ENCODE measurements at places on chromosomes 12 and 14.

DNA sequence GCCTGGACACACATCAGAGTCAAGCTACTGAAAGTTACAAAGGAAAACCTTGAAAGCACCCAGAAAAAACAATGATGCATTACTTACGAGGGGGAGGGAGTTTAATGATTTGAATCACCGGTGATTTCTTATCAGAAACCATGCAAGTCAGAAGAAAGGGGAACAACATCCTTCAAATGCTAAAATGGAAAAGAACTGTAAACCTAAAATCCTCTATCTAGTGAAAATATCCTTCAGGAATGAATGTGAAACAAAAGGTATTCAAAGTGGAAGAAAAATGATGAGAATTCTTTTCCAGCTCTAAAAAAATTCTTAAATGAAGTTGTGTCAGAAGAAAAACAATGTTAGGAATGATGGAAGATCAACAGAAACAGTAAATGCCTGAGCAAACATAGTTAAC is 16.8 kb downstream of the SCAF11 start:
- DNase-seq = no peak

DNA sequence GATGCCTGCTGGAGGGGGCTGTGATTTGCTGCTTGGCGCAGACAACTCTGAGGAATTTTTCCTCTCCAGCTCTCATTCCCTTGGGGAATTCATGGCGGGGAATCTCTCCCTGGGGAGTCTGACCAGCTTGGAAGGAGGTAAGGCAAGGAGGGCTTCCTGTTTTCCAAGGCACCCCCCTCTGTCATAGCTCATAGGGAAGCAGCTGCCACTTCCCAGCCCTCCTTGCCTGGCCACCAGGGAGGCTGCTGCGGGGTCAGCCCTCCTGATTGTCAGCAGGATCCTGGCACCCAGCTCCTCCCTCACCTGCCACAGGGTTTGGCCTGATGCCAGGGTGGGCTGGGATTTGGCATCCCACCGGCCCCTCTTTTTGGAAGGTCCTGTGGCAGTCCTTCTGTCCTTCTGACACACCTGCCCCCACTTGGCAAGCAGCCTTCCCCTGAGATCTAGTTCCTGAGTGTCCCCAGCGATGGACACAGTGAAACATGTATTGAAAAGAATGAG is 74.9 kb downstream of the TSPAN9 start:
- no peak for DNase-seq

- DNase-seq = no peak
Measured at GRCh38 chr12:28938056-28938455, 211.0 kb upstream of the FAR2 start.

- no peak for DNase-seq
Measured at GRCh38 chr14:40221428-40221827, 789.2 kb upstream of the FBXO33 start.

- no peak for DNase-seq
Measured at GRCh38 chr12:112946236-112947000, 8.1 kb downstream of the OAS3 start.

- DNase-seq = no peak
Measured at GRCh38 chr14:74391479-74391878, 34.5 kb downstream of the SYNDIG1L start.

DNA sequence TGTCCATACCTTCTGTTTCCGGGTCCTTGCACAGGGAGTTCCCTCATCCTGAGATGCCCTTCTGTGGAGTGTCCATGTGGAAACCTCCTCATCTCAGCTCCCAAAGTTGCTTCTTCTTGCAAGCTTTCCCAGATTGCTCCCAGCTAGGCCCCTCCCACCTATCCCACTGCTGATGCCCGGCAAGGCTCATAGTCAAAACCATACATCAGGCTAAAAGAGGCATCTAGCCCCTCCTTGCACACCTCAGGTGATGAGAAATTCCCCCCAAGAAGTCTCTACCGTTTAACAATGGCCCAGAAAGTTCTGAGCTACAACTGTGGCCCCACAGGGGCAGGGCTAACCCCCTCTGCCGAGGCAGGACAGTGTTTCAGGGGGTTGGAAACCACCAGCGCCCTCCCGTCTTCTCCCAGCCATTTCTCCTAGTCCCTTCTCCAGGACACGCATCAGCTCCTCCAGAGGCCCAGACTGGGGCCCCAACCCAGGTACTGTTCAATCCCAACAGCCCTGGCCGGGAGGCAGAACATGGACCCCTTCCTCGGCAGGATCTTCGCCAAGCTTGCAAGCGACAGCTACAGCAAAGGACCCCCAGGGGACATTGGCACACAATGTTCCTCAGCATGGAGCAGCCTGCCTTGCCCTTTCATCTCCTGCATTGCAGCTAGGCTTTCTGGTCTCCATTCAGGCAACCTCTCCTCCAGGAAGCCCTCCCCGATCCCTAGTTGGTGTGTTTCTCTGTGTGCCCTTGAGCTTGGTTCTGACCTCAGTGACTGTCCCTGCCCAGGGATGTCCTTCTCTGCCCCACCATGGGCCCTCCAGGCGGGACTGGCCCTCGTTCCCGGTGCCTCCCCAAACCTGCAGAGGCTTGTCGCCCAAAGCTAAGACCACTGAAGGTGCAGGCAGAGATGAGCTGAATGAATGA is 4.5 kb upstream of the BEGAIN start:
- DNase-seq = no peak

DNA sequence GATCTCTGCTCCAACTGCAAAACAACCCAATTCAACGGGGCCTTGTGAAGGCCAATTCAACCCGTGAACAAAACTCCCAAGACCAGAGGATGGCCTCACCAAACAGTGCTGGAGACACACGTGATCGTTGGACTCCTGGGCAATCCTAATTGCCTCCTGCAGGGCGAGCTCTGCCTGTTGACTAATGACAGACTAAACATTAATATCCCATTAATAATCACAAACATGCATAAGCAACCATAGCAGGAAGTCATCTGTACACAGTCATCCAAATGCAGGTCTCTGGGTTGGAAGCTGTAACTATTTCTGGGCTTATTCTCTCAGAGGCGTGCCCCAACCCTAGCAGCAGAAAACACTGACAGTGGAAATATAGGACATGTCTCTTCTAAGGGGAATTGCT is 21.0 kb downstream of the ANAPC5 start:
- DNase-seq = no peak

DNA sequence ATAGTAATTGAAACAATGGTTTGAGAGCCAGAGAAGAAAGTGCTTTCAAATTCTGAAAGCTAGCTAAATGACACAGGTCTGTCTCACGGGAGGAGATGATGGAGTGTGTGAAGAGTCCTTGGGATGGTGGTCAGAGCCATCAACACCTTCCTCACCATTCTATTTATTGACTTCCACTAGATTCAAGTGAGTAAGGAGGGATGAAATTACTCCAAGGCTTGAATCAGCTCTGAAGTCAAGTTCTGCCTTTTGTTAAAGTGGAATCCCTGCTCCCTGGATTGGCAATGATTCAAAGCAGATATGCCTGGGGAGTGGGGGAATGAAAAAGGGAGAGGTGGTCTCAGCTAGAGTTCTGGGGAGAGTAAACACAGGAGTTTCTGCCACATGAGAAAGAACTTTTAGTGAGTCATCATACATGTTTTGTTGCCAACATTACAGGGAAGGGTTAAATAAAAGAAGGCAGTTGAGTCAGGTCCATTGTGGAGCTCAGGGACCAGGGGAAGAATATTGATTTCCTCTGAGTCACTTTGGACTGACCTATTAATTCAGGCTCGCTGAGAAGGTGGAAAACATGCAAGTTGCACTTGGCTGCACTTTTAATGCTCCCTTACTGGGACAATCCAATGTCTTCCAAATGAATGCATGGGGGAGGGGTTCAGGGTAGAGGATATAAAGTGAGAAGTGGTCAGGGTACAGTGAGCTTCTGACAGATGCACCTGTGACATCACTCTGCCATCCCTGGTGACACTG is 142.7 kb downstream of the TBX5 start:
- no peak for DNase-seq

GRCh38 chr14:99852578-99852977 is 59.4 kb downstream of the EML1 start:
- no peak for DNase-seq

DNA sequence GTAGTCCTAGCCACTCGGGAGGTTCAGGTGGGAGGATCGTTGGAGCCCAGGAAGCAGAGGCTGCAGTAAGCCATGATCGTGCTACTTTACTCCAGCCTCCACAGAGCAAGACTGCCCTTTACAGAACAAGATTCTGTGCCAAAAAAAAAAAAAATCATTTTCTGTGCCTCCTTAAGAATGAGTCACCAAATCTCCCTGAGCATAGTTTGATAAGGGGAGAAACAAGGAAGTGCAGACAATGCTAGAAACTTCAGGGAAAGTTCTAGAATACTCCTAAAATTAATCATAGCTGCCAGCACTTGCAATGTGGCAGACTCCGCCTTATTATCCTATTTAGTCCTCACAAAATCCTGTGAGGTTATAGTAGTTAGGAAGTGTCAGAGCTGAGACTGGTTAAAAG is 74.5 kb downstream of the KCNK10 start:
- no peak for DNase-seq

DNA sequence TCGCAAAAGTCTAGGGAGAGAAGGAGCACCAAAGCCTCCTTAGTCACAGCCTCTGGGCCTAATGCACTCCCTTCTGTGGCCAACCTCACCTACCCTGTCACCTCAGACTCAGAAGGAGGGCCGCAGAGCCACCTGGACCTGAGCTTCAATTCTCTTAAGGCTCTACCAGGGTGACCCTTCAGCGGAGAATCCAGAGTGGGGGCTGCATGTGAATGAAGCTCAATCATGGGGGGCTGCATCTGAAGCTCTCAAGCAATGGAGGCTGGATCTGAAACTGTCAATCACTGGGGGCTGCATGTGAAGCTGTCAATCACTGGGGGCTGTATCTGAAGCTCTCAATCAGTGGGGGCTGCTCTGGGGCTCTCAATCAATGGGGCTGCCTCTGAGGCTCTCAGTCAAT is 43.1 kb upstream of the EIF5 start:
- no peak for DNase-seq

Measured in NCI-H1930 (cell line).